ENCODE measurements at places on chromosomes 5 and 9.

- no peak for DNase-seq
These were observed 54.6 kb downstream of the FBXL7 start for GRCh38 chr5:15554542-15554941.

GRCh38 chr9:113395000-113395861 is 5.9 kb downstream of the ALAD start:
- no peak for DNase-seq

- no peak for DNase-seq
These were observed 652.4 kb downstream of the PDE4D start for GRCh38 chr5:59241119-59241518.

DNA sequence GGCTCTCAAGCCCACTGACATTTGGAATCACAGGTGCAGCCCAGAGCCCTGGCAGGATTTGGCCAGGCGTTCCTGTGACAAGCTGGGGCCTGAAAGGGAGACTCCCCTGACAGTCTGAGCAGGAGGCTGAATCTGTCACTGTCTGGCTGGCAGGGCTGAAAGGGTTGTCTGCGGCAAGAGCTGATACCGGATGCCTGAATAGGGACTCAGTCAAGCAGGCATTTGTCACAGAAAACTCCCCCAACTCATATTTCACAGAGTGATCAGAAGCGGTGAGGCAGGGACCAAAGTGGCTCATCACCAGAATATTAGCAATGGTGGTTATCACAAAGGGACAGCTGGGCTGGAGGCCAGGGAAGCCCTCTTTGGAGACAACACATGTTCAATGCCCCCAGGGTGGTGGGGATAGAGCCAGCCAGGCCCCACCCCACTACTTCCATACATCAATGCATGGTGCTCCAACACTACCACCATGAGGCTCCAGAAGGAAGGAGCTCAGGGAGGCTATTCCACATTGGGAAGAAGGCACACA is 295.5 kb downstream of the DTWD2 start:
- DNase-seq, result peak; percentile 42

- DNase-seq, result no peak
These were observed 6.3 kb downstream of the FGF10 start for GRCh38 chr5:44382894-44383293.

DNA sequence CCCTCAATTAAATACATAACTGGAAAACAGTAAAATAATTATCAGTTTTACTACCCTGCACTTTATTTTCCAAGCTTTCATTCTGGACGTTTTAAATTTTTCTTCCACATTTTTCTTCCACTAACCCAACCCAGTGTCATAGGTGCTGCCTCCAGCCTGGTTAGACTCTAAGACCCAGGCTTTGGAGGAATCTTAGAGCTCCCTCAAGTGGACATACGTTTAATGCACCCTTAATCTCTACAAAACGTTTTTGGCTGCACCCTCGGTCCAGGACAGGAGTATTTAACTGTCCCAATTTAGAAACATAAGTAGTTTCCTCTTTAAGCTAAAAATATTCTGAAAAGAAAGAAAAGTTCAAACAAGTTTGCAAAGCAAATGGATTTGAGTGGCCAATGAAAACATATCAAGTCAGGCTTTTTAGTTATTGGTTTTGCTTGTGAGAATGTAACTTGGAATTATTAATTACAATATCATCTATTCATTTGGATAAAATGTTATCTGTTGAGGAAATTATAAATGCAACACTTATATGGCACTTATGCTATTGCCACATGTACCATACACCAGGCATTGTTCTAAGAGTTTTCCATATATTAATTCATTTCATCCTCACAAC is 38.9 kb downstream of the CDH6 start:
- DNase-seq, result no peak

Data from mesothelial cell of epicardium (in vitro differentiated cells).